ENCODE measurements at places on chromosomes 7 and 10.

DNA sequence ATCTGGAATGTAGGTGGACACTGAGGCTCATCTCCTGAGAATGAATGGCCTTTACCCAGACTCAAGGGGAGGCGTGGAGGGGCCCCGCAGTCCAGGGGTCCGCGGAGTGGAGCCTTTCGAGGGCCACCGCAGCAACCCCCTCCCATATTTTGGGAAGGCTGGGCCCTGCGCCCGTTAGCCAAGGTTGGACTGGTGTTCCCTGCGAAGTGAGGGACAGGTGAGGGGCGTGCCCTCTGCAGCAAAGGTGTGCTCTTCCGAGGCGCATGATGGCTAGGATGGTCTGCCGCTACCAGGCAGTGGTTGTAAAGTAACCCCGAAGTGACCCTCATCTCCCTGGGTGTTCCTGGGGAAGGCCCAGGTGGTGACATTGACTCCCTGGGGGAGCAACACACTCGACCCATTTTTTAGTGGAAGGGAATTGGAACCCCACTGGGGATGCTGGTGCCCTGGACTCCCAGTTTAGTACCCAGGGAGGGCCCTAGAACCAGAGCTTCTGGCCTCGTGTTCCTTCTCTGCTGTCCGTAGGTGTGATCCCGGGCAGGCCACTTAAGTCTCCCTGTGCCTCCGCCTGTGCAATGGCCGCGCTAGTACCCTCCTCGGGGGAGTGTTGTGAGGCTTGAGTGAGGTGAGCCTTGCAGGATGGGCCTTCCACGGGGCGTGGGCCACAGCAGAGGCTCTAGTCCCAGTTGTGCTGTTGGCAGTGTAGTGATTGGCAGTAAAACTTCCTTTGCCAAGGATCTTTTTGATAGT lies 779 bp downstream of the FAM241B start:
- DNase-seq, result no peak

DNA sequence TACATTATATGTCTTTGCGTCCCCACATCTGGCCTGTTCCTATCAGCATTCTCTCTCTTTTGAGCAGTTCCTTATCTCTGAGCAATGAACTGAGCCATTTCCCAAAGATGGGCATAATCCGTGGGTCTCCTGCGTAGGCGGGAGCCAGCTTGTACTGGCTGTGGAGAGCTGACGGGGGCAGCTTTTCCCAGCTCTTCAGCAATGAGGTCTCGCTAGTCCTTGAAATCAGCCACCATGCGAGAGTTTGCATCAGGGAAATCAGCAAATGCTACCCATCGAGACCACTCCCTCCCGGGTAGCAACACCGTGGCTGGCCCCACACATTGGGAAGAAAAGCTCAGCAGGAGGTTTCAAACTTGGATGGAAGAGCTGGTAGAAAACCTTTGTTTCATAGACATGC lies 51.9 kb upstream of the FAM180A start:
- DNase-seq, result no peak

GRCh38 chr10:91061608-91062007 lies 140.7 kb upstream of the ANKRD1 start:
- DNase-seq, result no peak

GRCh38 chr10:35096312-35096711 lies 6.2 kb upstream of the CUL2 start:
- DNase-seq, result no peak

DNA sequence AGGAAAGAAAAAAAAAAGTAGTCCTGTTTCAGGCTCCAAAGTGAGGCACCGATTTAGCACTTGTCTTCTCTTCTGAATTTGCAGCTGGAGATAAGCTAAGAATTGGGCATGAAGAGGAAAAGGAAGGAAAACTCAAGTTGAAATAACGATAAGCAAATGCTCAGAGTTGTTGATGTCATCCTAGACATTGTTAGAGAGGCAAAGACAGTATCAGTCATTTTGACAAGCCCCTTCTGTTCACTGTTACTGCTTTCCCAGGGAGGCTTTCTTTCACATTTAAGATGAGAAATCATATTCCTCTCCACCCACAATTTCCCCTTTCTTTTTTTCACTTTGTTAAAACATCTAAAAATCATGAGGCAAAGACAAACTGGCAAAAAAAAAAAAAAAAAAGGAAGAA lies 41.8 kb downstream of the SORCS1 start:
- DNase-seq, result no peak

DNA sequence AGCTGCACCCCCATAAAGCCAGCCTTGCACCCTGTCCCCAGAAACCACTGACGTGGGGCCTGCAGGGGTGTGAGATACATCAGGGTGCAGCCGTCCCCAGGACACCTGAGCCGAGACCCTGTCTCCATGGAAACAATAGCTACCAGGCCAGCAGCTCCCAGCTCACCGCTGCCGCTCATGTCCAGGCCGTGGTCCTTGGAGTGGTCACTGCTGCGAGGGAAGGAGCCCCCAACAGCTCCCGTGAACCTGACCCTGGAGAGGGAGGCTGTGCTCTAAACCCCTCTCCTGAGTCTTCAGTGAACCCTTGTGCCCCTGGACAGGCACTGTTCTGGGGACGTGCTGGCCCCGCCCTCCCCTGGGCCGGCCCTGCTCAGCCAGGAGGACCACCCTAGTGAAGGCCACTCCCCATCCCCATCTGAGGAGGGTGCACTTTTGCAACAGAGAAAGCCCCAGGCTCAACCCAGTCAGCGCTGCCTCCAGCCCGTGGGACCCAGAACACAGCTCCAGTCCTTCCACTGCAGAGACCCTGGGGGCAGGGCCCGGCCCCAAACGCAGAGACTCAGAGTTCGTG lies 19.6 kb upstream of the INPP5A start:
- DNase-seq, result no peak

DNA sequence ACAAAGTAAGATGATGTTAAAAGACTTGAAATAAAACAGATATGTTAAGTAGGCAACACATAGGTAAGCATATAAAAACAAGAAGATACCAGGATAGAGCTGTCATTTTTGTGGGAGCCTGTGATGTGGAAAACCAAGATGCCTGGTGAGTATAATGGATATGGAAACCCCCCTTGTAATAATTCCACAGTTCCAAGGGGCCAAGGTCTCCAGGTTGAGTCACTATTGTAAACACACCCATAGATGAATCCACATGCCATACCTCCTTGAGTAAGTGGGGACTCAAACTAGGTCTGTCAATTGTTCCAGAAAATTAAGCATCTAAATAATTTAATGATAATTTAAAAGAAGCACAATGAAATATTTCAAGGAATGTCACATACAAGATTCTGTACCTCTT lies 15.9 kb downstream of the CAV1 start:
- no peak for DNase-seq

GRCh38 chr7:25781704-25782103 lies 370.3 kb upstream of the NFE2L3 start:
- no peak for DNase-seq

DNA sequence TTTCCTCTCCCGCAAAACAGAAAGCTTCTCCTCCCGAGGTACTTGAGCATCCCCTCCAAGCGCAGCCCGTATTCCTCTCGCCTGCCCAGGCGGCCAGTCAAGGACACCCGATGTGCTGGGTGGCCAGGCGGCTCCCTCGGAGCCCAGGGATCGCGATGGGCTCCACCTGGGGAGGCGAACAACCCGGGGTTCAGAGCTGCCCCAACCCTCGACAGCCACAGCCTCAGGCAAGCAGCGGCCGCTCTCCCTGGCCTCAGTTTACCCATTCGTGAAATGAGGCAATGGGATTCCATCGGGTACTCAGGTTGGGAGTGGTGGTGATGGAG lies 147.4 kb downstream of the CYP26A1 start:
- no peak for DNase-seq

- peak; percentile 42 for DNase-seq
Observed at GRCh38 chr7:73721377-73721817, 1.9 kb upstream of the STX1A start.

DNA sequence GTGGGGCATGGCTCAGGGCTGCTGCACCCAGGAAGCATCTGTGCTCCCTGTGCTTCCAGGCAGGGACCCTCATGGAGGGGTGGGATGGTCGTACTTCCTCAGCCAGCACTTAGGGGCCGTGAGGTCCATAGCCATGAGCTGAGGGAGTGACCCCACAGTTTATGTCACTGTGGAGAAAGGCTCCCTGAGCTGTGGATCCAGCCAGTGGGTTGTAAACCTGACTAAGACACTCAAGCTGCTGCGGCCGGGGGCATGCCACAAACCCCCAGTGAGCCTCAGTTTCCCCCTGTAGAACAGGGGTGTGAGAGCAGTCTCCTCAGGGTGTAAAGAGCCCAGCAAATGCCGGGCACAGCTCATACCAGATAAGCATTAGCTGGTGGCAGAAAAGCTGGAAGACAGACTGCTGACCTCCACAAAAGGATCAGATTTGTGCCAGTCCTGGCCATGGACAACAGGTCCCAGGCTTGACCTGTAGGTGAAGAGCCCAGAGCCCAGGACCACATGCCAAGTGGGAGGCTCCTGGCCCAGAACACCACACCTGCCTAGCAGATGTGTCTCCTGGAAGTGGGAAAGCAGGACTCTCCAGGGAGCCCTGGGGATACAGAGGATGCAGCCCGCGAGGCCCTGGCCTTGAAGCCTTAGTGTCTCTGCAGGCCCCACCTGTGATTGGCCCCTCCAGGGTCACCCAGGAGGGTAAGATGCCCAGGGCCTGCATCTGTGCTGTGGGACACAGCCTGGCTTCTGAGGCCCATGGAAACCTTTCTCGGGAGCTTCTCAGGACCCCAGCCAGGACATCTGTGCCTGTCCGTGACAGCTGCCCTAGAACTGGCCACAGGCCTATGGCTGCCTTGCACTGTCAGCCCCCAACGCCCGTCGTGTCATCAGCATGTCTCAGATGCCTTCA lies 78.1 kb upstream of the RET start:
- no peak for DNase-seq

DNA sequence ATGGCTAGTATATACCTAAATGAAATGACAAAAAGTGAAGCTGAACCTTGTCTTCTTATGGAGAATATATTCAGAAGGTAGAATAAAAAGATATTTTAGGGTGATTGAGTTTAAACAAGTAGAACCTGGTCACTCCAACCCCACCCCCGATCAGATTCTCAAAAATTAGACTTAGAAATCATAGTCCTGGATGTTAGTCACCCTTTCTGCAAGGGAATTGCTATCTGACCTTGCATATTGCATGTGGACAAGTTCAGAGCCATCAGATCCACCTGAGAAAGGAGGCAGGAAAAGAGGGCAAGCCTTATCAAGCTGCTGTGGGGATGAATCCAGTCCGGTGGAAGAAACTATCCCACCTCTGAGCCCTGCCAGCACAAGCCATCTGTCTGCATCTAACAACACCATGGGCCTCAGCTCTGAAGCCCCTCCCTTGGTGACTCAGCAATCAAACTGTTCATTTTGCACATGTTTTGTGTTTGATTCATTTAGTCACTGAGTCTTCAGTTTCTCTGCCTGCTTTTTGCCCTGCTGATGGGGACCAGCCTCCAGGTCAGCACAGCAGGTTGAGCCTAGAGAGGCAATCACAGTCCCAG lies 727.3 kb downstream of the AUTS2 start:
- DNase-seq, result no peak

DNA sequence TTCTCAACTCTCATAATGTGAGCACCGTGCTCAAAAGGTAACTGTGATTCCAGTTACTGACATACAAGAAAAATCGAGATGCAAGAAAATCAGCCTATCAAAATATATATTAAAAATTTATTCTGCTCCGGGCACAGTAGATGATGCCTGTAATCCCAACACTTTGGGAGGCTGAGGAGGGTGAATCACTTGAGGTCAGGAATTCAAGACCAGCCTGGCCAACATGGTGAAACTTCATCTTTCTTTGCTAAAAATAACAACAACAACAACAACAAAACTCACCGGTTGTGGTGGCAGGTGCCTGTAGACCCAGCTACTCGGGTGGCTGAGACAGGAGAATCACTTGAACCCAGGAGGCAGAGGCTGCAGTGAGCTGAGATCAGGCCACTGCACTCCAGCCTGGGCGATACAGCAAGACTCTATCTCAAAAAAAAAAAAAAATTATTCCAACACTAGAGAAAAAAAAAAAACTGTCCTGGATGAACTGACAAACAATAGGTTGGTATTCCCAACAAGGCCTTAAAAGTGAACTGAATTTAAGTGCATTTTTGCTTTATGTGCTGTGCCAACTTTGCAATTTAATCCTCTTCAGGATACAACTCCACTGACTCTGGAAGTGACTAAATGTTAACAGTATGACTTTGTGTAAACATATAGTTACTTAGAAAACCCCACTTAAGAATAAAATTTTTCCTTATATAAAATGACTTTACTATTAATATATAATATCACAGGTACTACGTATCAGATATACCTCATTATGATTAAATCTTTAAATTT lies 51.1 kb downstream of the JMJD1C start:
- no peak for DNase-seq

Measured in ACHN (cell line).